IgD-negative memory B cell (primary cell): ENCODE measurements at places on chromosomes 1 and 21. TPM values are rescaled to one million over a fixed set of nuclear protein-coding genes. Genes with fewer than 3 reads are reported as not detected.

MMEL1 gene
- polyA plus RNA-seq = 5.8 TPM

SPRR2E gene
- polyA plus RNA-seq = not detected

PPT1 gene
- polyA plus RNA-seq = 107 TPM

OR2T10 gene
- 0.39 TPM for polyA plus RNA-seq

JAM2 gene
- 0.15 TPM for polyA plus RNA-seq

SEMA6C gene
- polyA plus RNA-seq = not detected

TRIM63 gene
- not detected for polyA plus RNA-seq

ST6GALNAC3 gene
- polyA plus RNA-seq = 0.99 TPM

MUTYH gene
- polyA plus RNA-seq = 21.1 TPM

UBE2U gene
- polyA plus RNA-seq = not detected

KPRP gene
- not detected for polyA plus RNA-seq

TEKT2 gene
- polyA plus RNA-seq = not detected

NTPCR gene
- polyA plus RNA-seq = 34.2 TPM

MARK1 gene
- polyA plus RNA-seq = 0.51 TPM

PCAT6 gene
- 1.2 TPM for polyA plus RNA-seq

LAX1 gene
- polyA plus RNA-seq = 46.8 TPM

PRR9 gene
- not detected for polyA plus RNA-seq

LINGO4 gene
- polyA plus RNA-seq = not detected

DISP3 gene
- not detected for polyA plus RNA-seq

OLIG2 gene
- polyA plus RNA-seq = not detected

HSD3B2 gene
- not detected for polyA plus RNA-seq

KLHL17 gene
- polyA plus RNA-seq = 1.3 TPM

SYT6 gene
- polyA plus RNA-seq = not detected

CELA2B gene
- polyA plus RNA-seq = not detected

PCBP3 gene
- 1.4 TPM for polyA plus RNA-seq

TDRD5 gene
- polyA plus RNA-seq = not detected

AUNIP gene
- polyA plus RNA-seq = not detected

KRTAP12-2 gene
- not detected for polyA plus RNA-seq

PCSK9 gene
- polyA plus RNA-seq = not detected

C1orf94 gene
- polyA plus RNA-seq = not detected

CHODL gene
- 0.21 TPM for polyA plus RNA-seq

FCRL5 gene
- polyA plus RNA-seq = 26.5 TPM

AMY2A gene
- polyA plus RNA-seq = not detected

SMPDL3B gene
- not detected for polyA plus RNA-seq

LCE6A gene
- not detected for polyA plus RNA-seq

CRABP2 gene
- polyA plus RNA-seq = 0.31 TPM

ITSN1 gene
- 0.01 TPM for polyA plus RNA-seq

OR2AK2 gene
- polyA plus RNA-seq = not detected

S100A6 gene
- 397 TPM for polyA plus RNA-seq
